ENCODE measurements at places on chromosomes 5 and 9. TPM values are rescaled to one million over a fixed set of nuclear protein-coding genes. Genes with fewer than 3 reads are reported as not detected.

GRCh38 chr5:95761771-95762651 lies 30.9 kb downstream of the RHOBTB3 start:
- no peak for DNase-seq

- no peak for DNase-seq
These were observed 31.6 kb downstream of the NUP188 start for GRCh38 chr9:128979111-128979510.

DNA sequence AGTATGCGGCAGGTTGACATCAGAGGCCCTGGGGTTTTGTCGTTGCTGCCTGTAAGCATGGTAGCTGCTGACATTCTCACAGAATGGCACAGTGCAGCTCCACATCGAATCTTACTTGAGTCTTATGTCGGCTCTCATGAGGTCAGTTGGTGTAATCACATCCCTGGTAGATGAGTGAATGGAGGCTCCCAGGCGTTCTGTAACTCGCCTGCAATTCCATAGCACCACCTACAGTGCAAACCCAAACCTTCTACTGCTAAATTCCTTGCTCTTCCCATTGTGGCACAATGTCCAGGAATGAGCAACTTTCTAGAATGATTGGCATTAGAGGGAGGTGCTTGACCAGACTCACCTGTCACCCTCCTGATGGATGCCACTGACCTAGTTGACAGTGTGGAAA lies 578.4 kb downstream of the CCDC171 start:
- peak; percentile 27 for DNase-seq

DNA sequence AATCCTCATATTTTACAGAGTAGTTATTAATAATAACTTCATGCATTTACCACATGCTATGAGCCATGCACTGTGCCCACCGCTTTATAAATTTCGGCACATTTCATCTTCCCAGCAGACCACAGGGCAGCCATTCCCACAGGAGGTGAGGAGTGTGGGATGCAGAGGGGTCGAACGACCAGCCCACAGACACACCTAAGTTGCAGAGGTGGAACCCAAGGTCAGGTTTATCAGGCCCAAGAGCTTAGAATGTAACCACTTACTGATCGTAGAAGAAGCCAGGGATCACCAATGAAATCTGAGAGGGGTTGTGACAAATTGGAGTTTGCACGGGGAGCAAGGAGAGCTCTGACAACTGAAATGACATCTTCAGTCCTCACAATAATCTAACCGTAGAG lies 303.0 kb upstream of the MSX2 start:
- no peak for DNase-seq

The IL9 gene
- not detected for total RNA-seq

DNA sequence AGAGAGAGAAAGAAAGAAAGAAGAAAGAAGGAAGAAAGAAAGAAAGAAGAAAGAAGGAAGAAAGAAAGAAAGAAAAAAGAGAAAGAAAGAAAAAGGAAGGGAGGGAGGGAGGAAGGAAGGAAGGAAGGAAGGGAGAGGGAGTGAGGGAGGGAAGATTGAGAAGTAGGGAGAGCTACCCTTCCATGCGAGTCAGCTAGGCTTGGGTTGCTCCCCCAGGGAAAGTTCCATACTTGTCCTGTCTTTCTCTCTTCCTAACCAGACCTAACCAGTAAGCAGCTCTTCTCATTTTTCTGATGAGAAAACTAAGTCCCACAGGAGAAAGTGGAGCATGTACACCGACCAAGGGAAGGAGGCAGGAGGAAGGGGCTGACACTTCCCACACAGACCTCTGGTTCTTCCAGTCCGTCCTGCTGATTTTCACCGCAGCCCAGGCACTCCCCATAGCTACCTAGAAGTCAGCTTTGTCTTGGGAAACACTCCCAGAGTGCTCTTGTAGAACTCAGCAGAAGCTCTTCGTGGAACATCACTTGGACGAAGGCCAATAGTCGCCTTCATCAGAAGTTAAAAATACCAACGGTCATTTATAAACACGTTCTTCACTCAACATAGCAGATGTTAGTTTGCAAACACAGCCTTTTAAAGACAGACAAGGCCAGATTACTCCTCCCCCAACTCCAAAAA lies 29.0 kb upstream of the ENTREP1 start:
- no peak for DNase-seq

DNA sequence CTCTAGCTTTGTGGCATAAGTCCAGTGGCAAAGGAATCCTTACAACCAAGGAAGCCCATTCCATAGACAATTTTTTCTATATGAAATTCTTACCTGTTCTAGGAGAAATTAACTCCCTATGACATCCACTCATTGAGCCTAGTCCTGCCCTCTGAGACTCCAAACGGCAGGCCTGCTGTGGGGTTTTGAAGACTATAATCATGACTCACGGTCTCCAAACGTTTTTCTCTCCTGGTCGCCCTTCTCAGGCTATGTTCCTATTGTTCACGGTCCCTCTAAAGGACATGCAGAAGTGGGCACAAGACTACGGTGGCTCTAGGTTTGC lies 611 bp downstream of the EXOSC3 start:
- DNase-seq, result no peak

The ISL1 gene
- 11.1 TPM for total RNA-seq
